ENCODE measurements at places on chromosomes 4 and X.

DNA sequence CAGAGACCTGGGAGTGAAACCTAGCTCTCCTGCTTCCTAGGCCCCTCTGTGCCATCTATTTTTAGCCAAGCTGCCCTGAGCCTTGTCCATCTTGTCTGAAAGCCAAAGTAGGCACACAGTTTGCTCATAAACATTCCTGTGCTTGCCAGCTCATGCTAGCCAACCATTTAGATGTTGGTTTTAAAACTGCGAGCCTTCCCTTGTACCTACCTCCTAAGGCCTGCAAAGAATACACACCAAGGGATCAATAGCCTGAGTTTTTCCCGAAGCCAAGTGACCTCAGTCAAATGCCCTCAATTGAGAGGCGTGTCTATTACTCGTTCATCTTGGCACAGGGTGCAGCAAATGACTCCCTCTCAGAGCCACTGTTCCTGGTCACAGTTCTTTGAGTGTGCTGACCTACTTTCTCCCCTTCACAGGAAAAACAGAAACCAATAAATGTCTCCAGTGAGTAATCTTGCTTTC is 48.5 kb downstream of the ZCCHC12 start:
- DNase-seq: no peak

- no peak for DNase-seq
Observed at GRCh38 chrX:29297171-29297800, 710.0 kb downstream of the IL1RAPL1 start.

GRCh38 chr4:14340321-14340720 is 662.0 kb upstream of the CPEB2 start:
- no peak for DNase-seq

- DNase-seq: no peak
Observed at GRCh38 chrX:54824195-54824594, 16.6 kb downstream of the MAGED2 start.

- no peak for DNase-seq
Observed at GRCh38 chrX:76253432-76253831, 80.6 kb downstream of the PBDC1 start.

- DNase-seq: no peak
Observed at GRCh38 chr4:121053601-121054143, 18.7 kb downstream of the NDNF start.

DNA sequence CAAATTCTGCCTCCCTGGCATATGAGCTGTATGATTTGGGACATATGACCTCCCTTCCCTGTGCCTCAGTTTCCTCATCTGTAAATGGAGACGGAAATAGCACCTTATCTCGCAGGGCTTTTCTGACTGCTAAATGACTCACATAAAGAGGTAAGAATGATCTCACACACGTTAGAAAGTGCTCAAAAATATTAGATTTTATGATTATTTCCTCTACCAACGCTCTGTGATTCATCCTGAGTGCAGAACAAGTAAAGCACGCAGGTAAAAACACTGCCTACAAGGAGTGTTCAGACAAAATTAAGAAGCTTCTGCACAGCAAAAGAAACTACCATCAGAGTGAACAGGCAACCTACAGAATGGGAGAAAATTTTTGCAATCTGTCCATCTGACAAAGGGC is 21.1 kb downstream of the ACSL1 start:
- no peak for DNase-seq
